ENCODE measurements at places on chromosomes 4 and X.

DNA sequence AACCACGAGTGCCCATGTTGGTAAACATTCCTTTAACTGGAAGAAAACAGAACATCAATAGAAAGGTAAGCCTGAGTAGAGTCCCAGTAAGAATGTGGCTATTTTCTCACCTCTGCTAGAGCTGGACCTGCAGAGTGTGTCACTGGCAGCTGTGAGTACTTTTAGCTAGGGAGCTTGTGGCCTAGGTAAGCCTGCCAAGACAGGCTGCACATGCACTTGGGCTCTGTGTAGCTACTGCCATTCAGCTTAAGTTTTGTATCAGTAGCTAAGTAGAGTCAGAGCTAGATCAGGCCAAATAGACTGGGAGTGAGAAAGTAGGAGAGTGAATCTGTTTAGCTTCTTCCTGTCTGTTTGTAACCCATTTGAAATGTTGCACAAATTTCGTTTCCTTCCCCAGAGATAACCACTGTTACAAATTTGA is 35.3 kb downstream of the RBPJ start:
- no peak for DNase-seq

GRCh38 chr4:119025916-119026661 is 109.5 kb upstream of the MYOZ2 start:
- DNase-seq: no peak

- DNase-seq: no peak
Measured at GRCh38 chr4:111662496-111662895, 482.8 kb upstream of the FAM241A start.

DNA sequence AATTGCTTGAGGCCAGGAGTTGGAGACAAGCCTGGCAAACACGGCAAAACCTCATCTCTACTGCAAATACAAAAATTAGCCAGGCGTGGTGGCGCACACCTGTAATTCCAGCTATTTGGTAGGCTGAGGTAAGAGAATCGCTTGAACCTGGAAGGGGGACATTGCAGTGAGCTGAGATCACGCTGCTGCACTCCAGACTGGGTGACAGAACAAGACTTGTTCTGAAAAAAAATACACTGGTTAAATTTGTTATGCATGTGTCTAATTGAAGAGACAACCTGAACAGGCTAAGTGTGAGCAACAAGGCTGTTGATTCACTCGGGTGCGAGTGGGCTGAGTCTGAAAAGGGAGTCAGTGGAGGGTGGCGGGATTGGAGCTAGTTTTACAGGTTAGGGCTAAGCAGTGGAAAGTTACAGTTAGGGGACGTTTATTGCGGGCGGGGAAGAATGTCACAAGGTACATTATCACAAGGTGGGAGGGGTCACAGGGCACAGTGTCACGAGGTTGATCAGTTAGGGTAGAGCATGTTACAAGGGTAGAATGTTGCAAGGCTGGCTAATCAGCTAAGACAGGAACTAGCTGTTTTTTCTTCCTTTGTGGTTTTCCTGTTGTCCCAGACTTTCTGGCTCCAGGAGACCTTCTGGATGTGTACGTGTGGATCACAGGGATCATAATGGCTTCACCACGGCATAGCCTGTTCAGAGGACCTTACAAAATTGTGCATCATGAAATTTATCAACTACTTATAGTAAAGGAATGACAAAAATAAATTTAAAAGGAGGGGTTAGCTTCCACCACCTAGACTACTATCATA is 115.8 kb downstream of the NAA11 start:
- DNase-seq: no peak

GRCh38 chr4:18847249-18847890 is 825.8 kb upstream of the LCORL start:
- no peak for DNase-seq

GRCh38 chrX:29023207-29023606 is 436.0 kb downstream of the IL1RAPL1 start:
- DNase-seq: no peak

GRCh38 chr4:110096405-110096804 is 102.0 kb downstream of the ELOVL6 start:
- peak; percentile 10 for DNase-seq

DNA sequence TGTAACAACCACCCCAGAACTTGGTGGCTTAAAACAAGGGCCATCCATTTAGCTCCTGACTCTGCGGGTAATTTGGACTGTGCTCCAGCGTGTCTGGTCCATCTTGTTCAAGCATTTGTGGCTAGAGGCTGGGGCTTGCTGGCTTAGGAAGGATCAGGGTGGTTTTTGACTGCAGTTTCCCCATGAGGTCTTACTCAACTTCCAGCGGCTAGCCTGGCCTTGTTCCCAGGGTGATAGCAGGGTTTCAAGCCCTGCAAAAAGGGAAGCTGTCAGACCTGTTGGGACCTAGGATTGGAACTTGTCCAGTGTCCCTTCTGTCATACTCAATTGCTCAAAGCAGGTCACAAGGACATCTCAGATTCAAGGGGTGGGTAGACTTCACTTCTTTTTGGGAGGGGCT is 205.9 kb downstream of the STIM2 start:
- DNase-seq: no peak

DNA sequence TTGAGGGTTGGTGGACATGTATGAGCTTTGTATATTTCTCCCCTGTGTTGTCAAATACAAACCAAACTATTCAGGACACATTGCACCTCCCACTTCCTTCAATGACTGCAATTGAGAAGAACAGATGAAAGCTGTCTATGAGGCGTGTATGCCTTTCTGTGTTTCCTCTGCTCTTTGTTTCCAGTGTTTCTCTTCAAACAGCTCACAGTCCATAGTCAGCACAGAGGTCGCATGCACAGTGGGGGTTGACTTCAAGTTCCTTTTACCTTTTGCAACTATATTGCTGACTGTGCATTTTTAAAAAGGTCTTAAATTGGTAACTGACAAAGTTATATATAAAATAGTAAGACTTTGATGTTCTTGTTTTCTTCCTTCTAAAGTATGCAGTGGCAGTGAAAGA is 957.8 kb downstream of the C4orf33 start:
- DNase-seq: no peak

- peak; percentile 27 for DNase-seq
Measured at GRCh38 chr4:174631901-174632758, 109.8 kb upstream of the HPGD start.

DNA sequence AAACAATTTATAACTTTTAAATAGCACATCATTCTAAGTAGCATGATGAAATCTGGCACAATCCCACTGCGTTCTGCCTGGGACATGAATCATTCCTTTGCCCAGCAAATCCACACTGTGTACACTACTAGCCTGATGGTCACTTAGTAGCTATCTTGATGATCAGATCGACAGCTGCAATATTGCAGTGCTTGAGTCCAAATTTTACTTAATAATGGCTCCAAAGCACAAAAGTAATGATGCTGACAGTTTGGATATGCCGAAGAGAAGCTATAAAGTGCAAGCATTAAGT is 86.6 kb upstream of the NPNT start:
- no peak for DNase-seq

GRCh38 chrX:107450823-107451509 is 1.5 kb downstream of the FRMPD3 start:
- DNase-seq: no peak

GRCh38 chrX:30893206-30893605 is 4.2 kb upstream of the TAB3 start:
- DNase-seq: no peak

DNA sequence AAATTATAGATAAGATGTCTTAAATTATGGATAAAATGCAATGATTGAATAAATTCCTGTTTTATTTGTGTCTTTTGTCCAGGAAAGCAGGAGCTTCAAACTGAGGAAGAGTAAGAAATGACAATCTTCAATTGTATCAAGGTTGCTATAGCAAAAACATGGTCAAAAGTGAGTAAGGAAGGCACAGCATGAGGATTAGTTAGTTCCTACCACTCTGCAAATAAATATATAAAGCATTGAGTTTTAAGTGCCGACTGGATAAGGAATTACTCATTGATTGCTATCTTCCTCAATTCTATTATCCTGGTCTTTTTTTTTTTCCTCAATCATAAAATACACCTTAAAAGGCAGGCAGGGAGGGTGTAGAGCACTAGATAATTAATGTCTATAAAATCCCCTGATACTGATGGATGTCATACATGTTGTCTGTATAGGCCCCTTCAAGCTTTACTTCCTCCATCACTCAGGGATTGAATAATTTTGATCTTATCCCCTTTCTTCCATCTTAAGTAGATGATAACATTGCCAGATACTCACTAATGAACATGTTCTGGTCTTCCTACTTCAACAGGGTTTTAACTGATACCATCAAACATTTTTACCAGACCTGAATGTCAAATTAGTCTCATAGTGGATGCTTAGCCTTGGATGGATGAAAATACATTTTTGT is 86.6 kb downstream of the MID1 start:
- no peak for DNase-seq

DNA sequence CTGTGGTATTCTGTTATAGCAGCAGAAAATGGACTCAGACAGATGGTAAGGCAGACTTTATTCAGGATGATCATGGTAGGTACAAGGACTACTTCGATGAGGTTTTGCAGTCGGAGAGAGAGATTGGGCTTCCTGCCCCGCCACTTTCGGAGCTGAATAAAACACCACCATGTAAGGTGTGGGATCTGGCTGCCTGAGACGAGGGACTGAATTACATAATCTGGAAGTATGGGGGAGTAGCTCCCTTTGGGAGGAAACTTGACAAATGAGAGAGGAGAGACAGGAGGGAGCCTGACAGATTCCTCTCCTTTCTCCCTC is 255.5 kb upstream of the GATB start:
- no peak for DNase-seq

- no peak for DNase-seq
Measured at GRCh38 chrX:115413246-115413878, 123.8 kb downstream of the LUZP4 start.

DNA sequence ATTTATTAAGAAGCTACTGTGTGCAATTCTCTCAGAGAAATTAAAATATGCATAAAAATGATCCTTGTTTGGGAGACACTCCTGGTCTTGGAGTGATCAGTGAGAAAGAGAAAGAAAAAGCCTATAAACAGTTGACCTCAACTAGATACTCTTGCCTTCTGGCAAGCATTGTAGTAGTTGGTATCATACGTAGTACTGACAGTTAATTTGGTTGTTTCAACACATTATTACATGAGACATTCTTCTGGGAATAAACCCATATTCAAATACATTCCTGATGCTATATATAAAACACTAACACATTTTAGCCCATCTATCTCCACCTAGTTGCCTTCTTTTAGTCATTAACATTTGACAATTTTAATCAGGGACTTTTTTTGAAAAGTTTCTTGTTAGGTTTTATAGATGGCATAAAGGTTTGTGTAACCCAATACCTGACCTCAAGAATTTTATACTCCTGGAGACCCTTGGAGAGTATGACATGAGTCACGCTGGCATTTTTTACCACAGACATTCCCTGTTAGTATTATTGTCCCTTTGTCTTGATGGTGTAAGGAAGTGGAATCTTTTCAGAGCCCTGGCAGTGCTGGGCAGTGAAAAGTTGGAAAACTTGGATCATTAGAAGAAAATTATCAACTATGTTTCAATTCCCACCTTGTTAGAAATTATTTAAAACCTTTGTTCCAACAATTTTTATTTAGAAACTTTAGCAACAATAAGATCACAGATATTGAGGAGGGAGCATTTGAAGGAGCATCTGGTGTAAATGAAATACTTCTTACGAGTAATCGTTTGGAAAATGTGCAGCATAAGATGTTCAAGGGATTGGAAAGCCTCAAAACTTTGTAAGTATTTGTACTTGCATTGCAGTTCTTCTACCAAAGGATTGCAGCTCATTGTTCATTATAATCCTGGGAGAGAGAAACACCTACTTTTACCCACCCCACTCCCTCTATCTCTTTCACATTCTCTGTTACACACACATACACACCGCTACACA is 167.1 kb upstream of the PACRGL start:
- DNase-seq: peak; percentile 90

GRCh38 chrX:139290310-139290709 is 240.2 kb upstream of the F9 start:
- DNase-seq: no peak

- DNase-seq: no peak
Measured at GRCh38 chr4:55947254-55947882, 1.4 kb upstream of the CEP135 start.

- peak; percentile 77 for DNase-seq
Measured at GRCh38 chrX:40402831-40403533, 177.8 kb upstream of the ATP6AP2 start.

DNA sequence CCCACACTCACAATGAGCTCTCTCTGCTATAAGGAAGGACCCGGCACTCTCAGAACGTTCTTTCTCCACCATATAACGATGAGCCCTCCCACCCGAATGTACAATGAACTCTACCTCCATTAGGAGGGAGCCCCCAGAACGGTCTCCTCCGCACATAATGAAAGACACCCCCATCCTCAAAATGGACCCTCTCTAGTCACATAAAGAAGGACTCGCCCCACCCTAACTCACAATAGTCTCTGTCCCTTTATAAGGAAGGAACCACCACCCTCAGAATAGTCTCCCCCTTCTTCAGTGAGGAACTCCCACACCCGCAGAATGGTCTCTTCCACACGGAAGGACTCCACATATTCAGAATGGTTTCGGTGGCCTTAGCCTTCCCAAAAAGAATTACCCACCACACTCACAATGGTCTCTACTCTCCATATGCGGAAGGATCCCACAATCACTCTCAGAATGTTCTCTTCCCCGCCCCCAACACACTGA is 477 bp downstream of the SLC35A2 start:
- DNase-seq: no peak

GRCh38 chrX:109464231-109464630 is 17.7 kb downstream of the GUCY2F start:
- no peak for DNase-seq

DNA sequence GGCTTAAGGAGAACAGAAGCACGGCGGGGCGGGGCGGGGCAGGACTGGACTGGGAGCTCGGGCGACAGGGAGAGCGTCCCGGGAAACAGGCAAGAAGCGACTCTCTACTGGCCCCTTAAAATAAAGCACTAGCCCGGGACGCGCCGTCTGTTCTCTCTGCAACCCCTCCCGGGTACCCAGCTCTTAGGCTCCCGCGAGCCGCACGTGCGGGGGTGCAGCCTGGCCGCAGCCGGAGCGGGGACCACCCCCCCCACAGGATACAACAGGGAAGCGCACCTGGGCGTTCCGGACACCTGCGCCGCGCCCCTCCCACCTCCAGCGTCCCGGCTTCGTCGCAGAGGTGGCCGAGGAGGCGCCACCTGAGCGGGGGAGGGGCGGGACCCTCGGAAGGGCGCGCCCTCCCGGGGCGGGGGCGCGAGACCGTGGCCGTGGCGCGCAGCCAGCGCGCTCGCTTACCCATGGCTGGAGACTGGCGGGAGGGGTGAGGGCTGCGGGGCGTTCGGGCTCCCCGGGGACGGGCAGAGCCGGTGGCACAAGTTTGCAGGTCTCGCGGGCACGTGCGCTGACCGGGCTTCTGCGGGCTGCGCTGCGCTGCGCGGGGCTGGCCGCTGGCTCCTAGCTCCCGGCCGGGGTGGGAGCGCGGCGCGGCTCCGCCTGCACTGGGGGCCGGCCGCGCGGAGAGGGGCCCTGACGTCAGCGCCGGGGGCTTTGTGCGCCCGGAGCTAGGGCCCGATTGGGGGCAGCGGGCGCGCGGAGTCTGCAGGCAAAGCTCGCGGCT is 91.5 kb downstream of the GEMIN8 start:
- no peak for DNase-seq

- peak; percentile 8 for DNase-seq
Measured at GRCh38 chr4:135277068-135277979, 1075.7 kb upstream of the PABPC4L start.

Data from RCC 7860 (cell line).